ENCODE measurements at places on chromosomes 6 and 20. TPM values are rescaled to one million over a fixed set of nuclear protein-coding genes. Genes with fewer than 3 reads are reported as not detected.

Gene C20orf202
- total RNA-seq: not detected

DNA sequence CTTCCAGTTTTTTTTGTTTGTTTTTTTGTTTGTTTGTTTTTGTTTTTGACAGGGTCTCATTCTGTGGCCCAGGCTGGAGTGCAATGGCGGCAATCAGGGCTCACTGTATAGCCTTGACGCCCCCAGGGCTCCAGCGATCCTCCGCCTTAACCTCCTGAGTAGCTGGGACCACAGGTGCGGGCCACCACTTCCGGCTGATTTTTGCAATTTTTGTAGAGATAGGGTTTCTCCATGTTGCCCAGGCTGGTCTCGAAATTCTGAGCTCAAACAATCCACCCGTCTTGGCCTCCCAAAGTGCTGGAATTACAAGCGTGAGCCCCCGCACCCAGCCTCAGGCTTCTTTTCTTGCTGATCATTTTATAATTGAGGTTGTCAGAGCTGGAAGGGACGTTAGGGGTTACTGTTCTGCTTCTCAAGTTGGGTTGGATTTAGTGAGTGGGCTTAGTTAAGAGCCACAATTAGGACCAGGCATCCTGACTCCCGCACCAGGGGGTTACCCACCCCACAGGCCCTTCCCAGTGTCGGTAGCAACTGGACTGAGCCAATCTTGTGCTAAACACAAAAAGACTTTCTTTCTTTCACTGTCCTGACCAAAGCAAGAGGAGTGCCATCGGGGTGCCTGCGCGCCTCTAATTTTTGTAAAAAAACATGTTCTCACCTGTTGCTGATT lies 13.1 kb upstream of the ZSCAN9 start:
- DNase-seq: no peak

DNA sequence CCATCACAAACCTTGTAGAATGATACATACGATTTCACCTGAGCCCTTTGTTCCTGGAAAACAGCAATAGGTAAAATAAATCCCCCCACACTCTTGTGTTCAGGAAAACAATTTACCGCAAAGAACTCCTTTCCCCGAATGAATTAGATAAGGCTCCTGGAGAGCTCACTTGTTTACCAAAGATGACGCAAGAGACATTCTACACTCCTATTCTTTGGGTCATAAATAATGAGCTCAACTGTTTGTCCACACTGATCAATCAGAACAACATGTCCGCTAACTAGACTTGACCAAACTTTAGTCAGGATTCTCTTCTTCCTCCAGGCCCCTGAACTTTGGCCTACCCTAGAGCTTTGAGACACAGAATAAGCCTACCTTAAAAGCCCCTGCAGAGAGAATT lies 271.9 kb upstream of the OPRM1 start:
- no peak for DNase-seq

Gene NINL
- 0.71 TPM for total RNA-seq

- no peak for DNase-seq
These were observed 112.1 kb downstream of the TCP11 start for GRCh38 chr6:35028781-35029769.

DNA sequence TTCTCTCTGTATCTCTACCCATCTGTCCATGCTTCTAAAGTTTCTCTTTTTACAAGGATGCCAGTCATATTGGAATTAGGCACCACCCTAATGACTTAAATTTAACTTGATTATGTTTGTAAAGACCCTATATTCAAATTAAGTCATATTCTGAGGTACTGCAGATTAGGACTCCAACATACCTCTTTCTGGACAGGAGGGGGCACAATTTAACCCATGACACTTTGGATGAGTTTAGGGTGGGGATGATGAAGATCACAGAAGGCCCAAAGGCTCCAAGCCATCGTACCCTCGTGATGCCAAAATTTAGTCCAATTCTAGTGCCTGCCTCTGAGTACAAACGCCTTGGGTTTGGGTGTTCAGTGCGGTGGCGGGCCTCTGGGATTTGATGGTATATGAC lies 15.0 kb upstream of the NKX2-2 start:
- no peak for DNase-seq

Gene GGTLC1
- total RNA-seq: not detected

DNA sequence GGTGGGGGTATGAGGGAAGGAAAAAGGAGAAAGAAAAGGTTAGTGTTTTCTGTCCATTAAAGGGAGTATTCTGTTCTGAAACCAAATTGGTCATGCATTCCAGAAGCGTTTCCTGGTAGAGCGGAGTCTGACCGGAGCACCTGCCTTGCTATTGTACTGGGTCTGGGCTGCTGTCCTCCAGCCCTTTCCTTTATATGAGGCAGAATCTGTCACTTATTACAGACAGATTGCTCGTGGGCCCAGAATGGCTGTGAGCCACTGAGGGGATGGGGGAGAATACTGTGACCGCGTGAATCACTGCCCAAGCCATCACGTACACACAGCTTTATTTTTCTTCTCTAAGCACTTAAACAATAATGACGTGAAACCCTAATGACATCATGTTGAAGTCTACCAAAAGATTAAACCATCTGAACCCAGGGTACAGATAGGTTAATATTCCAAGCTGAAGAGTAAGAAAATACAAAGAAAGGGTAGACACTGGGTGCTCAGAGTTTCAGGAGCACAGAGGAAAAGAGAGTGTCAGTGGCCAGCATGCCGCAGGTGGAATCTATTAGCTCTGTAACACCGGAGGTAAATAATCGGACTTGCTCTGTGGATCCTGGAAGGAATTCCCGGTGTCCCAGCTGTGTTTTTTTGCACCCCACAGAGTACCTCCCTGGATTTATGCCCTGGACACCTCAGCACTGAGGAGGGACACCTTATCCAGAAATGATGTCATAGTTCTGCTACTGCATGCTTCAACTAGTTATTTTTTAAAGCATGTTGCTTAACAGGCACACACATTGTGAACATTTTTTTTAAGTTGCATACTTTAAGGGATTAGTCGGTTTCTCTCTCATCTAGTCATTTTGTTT lies 573.3 kb downstream of the PKHD1 start:
- DNase-seq: no peak

GRCh38 chr20:25013478-25014380 lies 21.2 kb upstream of the APMAP start:
- DNase-seq: no peak

Gene AARS2
- 31.5 TPM for total RNA-seq

Gene OR2J3
- total RNA-seq: not detected

- no peak for DNase-seq
These were observed 31.3 kb downstream of the OR2A4 start for GRCh38 chr6:131669891-131670290.

- no peak for DNase-seq
These were observed 4.1 kb upstream of the ZNF335 start for GRCh38 chr20:45976086-45976485.

- no peak for DNase-seq
These were observed 139.7 kb downstream of the SYNDIG1 start for GRCh38 chr20:24608926-24609667.

DNA sequence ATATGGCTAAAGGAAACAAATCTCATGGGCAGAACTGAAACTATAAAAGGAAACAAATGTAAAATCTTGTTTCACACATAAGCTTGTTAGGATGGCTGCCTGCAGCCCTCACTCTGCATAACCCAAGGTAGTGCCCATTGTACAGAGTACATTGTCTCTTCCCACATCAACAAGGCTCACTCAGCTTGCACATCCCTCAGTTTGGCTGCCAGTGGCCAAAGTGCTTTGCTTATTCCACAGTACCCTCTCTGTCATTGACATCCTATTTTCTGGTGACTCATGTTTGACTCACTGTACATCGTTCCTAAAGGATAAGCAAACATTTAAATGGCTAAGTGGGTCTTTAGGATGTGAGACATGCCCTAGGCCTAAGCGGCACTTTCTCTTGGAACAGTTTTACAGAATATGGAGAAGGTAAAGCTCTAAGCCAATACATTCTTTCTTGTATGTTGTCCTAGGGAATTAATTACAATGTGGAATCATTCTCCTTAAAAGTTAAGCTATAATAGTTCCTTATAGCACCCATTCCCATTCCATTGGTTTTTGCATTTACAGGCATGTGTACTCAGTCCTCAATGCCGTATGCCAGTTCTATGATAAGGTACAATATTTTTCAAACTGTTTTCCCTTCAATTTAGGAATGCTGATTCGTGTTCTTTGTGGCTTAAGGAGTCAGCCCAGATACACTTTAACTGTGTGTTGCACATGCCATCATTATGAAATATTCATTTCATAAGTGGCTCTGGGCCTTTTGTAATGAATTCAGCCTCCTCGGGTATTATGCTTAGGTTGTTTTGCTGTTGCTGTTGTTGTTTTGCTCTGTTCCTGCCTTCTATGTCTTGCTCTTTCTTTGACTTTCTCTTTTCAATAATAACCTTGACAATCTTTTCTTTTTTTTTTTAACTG lies 5.5 kb downstream of the ANKEF1 start:
- DNase-seq: no peak

DNA sequence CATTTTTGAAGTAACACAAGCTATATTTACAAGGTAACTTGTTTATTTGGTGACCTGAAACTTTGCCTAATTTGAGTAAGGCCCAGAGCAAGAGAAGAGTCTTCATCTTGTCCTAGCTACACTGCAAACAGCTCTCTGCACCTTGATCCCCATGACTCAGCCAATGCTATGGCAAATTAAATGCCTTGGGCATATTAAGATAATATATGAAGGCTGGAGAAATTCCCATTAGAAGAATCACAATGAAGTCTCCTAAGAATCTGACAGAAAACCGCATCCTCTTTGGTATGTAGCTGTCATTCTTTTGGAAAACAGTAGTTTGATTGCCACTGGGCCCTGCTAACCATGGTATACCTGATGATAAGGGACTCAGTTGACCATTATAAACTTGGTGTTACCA lies 204.5 kb downstream of the UBE3D start:
- no peak for DNase-seq

GRCh38 chr20:2656471-2657117 lies 4.2 kb downstream of the NOP56 start:
- DNase-seq: no peak

DNA sequence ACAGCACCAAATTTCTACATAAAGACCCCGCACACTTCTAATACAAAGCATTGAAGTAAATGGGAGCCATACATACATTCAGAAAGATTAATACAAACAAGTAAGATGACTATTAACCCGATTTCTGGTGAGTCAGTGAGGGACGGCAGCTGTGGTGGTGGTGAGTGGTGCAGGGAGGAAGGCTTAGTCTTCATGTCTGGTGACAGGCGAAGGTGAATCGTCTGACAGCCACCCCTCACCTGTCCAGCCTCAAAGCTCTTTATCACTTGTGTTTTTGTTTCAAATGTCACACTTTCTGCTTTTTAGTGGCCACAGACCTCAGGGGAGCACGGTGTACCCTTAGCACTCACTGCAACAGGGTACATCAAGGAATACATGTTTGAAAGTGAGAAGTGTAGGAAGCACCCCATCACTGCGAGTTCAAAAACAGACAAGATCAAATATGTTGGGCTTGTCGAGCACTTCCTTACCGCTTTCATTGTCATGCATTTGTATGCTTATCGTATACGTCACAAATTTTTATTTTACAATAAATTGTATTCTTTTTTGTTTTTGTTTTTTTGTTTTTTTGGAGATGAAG lies 63.5 kb downstream of the IRF4 start:
- DNase-seq: peak; percentile 49

DNA sequence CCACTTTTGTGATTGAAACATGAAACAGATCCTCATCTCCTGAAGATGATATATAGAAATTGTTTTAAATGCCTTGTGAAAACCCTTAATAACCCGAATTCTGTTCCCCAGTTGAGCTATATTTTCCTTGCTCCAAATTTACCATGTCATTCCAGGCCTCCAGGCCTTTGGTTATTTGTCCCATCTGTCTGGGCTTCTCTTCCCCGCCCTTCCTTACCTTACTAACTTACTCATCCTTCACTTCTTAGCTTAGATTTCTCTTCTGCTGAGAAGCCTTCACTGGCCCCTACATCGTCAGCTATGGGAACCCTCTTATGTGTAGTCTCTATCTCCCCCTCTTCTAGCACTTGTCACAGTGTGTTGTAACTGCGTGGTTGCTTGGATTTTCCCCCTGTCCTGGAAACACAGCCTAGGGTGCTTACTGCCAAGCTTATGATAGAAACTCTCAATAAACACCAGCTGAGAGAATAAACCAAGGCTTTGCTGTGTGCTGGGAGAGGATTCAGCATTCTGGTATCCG lies 68.6 kb downstream of the SGK1 start:
- DNase-seq: no peak

DNA sequence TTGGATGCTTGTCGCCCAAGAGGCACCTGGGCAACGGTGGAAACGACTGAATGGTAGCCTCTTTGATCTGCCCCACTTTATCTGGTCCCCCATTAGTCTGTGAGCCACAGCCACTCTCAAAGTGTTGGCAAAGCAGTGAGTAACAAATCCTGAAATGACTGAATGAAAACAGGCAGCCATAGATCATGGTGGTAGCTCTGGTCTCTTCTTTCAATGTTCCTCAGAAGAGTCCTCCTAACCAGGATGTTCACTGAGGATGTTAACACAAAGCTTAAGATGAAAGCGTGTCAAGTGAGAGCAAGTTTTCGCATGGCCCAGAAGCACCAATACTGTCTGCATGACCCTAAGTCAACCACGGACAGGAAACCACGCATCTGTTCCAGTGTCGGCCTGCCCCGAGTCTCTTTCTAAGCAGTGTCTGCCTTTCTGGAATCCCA lies 107.3 kb downstream of the IRF4 start:
- peak; percentile 32 for DNase-seq

DNA sequence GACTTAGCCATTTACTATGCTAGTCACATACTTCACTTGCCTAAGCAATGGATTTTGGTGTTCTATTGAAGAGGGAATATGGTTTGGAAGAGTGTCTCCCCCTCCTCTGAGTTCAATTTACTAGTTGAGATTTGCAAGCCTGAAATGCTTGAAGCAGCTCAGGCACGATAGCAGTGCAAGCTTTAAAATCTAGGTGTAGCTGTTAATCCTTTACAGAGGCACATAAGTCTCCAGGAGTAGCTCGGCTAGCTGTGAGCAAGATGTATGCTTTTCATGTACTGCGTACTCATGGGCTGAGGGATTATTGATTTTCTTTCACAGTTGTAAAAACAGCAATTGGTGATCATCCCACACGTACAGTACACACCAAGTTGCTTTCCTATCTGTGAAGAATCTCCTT lies 726 bp downstream of the FLRT3 start:
- DNase-seq: no peak

Gene SIRPG
- 11.6 TPM for total RNA-seq

GRCh38 chr6:88641178-88641903 lies 322.1 kb downstream of the RNGTT start:
- no peak for DNase-seq

DNA sequence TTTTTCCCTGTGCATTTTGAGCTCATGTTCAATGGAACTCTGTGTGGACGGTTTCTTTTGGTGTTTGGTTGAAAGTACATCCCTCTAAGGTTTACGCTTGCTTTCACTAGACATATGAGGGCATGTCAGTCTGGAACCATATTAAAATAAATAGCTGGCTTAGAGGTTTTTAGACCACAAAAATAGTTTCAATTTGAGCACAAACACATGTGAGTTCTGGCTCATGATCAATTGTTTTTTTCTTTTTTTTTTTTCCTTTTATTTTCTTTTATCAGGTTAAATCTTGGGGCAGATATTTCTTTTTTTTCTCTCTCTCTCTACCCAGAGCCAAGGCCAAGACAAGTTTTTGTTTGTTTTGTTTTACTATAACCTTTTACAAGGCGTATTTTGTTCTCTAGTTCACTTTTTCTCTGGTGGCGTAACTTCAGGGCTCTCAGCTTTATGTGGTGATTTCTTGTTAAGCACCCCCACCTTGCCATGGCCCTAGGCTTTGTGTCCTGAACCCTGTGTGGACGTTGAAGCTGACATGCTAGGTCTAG lies 92.9 kb downstream of the SHLD1 start:
- no peak for DNase-seq

All from activated T-cell treated with anti-CD3 and anti-CD28 coated beads, Interleukin-2, amount 50 U/mL, for 4 hours (primary cell).